HepG2 (cell line): ENCODE measurements at places on chromosomes 12 and 14. TPM values are rescaled to one million over a fixed set of nuclear protein-coding genes. Genes with fewer than 3 reads are reported as not detected.

The DYRK2 gene
- total RNA-seq, result 10.1 and 11.5 TPM in 2 replicates

The CERS5 gene
- total RNA-seq, result 15.3 and 22.3 TPM in 2 replicates

The TIMELESS gene
- total RNA-seq, result 20.3 and 25.6 TPM in 2 replicates

- H3K4me1 ChIP-seq, result no peaks in the 10 kb centered on the region
- no peak overlapping the region for H3K27ac ChIP-seq
- H3K36me3 ChIP-seq, result no peaks in the 10 kb centered on the region
- no peak for DNase-seq
Observed at GRCh38 chr14:98234208-98234607, 1037.8 kb downstream of the BCL11B start.

DNA sequence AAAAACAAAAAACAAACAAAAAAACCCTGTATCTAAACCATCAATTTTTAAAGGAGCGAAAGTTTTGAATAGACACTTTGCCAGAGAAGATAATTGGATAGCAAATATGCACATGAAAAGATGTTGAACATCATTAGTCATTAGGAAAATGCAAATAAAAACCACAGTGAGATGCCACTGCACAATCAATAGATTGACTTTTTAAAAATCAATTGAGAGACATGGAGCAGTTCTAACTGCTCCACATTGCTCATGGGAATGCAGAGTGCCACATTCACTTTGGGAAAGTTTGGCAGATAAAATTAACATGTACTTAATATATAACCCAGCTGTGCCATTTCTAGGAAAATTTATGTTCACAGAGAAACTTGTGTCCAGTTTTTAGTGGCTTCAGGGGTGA, 12.7 kb downstream of the EIF2S1 start:
- no peak overlapping the region for H3K4me3 ChIP-seq
- DNase-seq, result no peak
- H3K36me3 ChIP-seq, result peaks cover 15% of the 10 kb centered on the region

GRCh38 chr12:121980191-121980891, 41.3 kb upstream of the BCL7A start:
- DNase-seq, result no peak
- H3K27me3 ChIP-seq, result peaks cover 3% of the 10 kb centered on the region
- H3K36me3 ChIP-seq, result no peaks in the 10 kb centered on the region
- no peaks in the 10 kb centered on the region for H3K4me1 ChIP-seq
- no peak overlapping the region for H3K4me3 ChIP-seq

DNA sequence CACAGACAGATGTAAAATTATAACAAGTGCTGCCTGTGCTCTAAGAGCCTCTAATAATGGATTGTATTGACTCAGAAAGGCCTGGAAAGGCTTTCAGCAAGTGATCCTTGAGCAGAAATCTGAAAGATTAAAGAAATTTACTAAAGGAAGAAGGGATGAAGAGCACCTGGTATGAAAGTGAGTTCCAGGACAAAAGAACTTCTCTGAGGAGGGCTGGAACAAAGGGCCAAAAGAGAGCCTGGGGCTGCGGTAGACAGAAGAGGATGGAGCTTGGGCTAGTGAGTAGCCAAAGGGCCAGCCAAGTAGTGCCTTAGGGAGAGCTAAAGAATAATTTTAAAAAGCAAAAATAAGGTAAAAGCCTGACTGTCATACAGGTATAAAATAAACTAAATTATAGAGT, 44.0 kb downstream of the BCAT1 start:
- H3K4me1 ChIP-seq, result no peaks in the 10 kb centered on the region
- no peak overlapping the region for H3K27ac ChIP-seq
- no peaks in the 10 kb centered on the region for H3K36me3 ChIP-seq
- no peaks in the 10 kb centered on the region for H3K27me3 ChIP-seq
- H3K4me3 ChIP-seq, result no peak overlapping the region

GRCh38 chr14:25086821-25087396, 37.0 kb upstream of the STXBP6 start:
- H3K4me1 ChIP-seq, result no peaks in the 10 kb centered on the region
- no peak overlapping the region for H3K27ac ChIP-seq
- H3K4me3 ChIP-seq, result no peak overlapping the region
- DNase-seq, result no peak
- no peaks in the 10 kb centered on the region for H3K36me3 ChIP-seq
- H3K27me3 ChIP-seq, result no peaks in the 10 kb centered on the region

DNA sequence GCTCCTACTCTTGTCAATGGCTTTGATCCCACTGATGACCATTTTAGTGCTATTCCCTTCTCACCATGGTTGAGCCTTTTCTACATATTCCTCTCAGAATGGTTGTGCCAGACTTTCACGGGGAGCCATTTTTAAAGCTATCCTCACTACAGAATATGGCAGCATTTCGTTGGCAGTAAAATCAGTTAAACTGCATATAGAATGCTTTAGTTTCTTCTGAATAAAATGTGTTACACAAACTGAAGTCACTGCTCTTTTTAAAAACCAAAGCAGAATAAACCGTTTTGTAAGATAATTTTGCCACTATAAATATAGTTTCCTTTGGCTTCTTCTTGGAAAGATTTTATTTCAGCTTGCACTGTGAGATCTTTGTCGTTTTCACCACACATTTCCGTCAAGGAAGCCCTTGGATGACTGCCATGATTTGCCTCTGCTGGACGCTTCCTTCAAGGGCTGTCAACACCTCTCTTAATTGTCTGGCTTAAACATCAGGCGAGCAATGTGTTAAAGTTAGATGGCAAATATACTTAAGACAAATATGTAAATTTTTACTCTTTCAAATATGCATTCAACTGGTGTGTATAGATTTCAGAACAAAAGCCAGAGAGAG, 624.2 kb downstream of the DIO2 start:
- H3K27me3 ChIP-seq, result no peaks in the 10 kb centered on the region
- DNase-seq, result no peak
- H3K27ac ChIP-seq, result no peak overlapping the region

DNA sequence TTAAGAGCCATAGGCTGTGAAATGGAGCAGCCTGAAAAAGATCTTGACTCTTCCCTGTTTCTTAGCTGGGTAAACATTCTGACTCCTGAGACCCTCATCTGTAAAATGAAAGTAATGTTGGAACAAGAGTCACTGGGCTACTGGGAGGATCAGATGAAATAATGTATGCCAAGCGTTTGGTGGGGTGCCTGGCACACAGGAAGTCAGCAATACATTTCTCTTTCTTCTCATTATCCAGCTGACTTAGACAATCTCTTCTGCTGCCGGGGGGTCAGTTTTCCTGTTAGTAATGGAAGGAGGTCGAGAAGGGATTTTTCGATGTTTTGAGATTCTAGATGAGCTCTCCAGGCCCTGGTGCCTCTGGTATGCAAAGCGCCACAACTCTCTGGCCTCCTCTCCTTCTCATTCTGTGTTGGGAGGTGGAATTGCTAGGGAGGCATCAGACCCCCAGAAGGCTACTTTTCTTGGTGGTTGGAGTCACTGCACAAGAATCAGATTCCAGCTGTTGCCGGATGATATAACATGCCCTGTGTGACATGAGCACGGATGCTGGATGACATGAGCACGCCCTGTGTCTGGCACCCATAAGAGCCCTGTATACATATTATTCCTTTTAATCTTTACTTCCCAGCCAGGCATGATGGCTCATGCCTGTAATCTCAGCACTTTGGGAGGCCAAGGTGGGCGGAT, 4.3 kb downstream of the OASL start:
- no peaks in the 10 kb centered on the region; the same call in 1 of the 2 replicates for H3K27me3 ChIP-seq
- H3K4me1 ChIP-seq, result peaks cover 28% of the 10 kb centered on the region
- H3K4me3 ChIP-seq, result no peak overlapping the region
- no peak for DNase-seq
- no peaks in the 10 kb centered on the region for H3K36me3 ChIP-seq

DNA sequence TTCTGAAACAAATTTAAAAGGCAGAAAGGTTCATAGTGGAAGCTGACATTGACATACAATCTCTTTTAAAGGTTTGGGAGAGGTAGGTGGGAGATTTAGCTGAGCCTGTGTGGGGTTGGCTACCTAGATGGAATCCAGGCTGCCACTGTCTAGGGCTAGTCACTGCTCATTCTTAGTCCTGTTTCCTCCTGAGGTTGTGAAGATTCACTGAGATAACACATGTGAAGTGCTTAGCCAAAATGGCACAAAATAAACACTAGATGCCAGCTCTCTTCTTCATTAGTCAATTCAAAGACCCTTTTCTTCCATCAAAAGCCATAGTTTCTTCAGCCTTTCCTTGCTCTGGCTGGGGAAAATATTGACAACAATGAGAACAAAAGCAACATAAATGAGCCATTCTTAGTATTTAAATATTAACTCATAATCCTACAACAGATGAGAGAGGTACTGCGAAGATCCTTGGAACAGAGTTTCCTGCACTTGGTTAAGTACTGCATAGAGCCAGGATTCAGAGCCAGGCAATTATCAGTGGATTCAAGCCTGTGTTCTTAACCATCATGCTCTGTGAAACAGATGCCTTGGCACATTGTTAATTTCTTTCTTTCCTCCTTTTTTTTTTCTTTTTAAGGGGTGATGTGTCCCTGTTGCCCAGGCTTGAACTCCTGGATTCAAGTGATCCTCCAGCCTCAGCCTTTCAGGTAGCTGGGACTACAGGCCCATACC, 3.5 kb downstream of the MYF6 start:
- no peaks in the 10 kb centered on the region for H3K4me1 ChIP-seq
- no peak overlapping the region for H3K4me3 ChIP-seq
- no peak overlapping the region for H3K27ac ChIP-seq

- H3K4me1 ChIP-seq, result no peaks in the 10 kb centered on the region
- no peaks in the 10 kb centered on the region for H3K27me3 ChIP-seq
- no peak overlapping the region for H3K27ac ChIP-seq
- H3K4me3 ChIP-seq, result no peak overlapping the region
Observed at GRCh38 chr12:1956716-1957115, 38.3 kb upstream of the CACNA2D4 start.

- H3K36me3 ChIP-seq, result no peaks in the 10 kb centered on the region
- DNase-seq, result no peak
- H3K27me3 ChIP-seq, result no peaks in the 10 kb centered on the region; the same call in 2 of the 3 replicates
- no peak overlapping the region for H3K27ac ChIP-seq
- H3K4me3 ChIP-seq, result no peak overlapping the region
Observed at GRCh38 chr14:72904218-72904617, 10.3 kb upstream of the DPF3 start.

DNA sequence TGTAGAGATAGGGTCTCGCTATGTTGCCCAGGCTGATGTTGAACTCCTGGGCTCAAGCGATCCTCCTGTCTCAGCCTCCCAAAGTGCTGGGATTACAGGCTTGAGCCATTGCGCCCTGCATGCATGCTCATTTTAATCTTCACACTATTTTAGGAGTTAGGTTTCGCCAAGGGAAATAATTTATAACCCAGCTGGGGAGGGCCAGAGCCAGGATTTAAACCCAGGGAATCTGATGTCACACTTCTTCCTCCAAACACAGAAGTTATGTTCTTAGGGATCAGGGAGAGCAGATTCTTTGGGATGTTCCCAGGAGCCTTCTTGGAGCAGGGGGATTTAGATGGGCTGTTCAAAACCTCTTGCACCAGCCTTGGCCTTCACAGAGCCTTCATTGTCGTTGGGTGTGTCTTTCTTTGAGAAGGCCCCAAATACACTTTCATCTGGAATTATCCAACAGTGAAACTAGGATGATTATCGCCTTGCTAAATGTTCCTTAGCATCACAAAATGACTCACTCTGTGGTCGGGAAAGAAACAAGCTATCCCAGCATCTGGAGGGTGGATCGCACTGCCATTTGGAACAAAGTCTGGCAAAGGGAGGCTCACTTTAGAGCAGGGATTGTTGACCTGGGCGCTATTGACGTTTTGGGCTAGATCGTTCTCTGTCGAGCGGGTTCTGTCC, 8.2 kb upstream of the PPP1CC start:
- H3K27ac ChIP-seq, result no peak overlapping the region
- no peaks in the 10 kb centered on the region for H3K36me3 ChIP-seq
- DNase-seq, result no peak
- peaks cover 2% of the 10 kb centered on the region; the same call in 1 of the 2 replicates for H3K4me1 ChIP-seq
- H3K27me3 ChIP-seq, result peaks cover 6% of the 10 kb centered on the region; the same call in 1 of the 3 replicates

DNA sequence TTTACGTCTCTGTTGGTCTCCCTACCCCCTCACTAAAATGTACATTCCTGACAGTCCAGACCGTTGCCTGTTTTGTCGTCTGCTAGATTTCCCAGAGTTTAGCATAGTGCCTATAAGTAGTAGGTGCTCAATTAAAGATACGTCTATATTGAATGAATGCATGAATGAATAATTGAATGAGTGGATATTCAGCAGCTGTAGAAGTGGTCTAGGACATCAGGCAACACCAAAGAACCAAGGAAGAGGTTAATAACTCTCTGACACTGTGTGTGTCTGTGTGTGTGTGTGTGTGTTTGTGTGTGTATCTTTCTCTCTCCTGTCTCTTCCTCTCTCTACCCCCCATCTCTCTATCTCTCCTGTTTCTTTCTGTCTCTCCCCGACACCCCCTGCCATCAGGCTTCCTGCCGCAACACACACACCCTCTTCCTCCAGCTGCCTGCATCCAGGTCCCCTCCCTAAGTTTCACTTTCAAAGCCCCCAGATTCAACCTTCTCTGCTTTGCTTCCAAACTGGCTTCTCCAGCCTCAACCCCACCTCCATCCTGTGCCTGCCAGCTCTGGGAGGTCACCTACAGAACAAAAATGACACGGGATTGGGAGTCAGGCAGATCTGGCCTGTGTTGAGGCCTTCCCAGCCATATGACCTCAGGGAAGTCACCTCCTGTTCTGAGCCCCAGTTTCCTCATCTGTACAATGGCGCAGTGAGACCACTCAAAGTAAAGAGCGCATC, 119.9 kb upstream of the NCOR2 start:
- H3K4me3 ChIP-seq, result no peak overlapping the region
- H3K4me1 ChIP-seq, result peaks cover 30% of the 10 kb centered on the region
- peaks cover 45% of the 10 kb centered on the region for H3K27me3 ChIP-seq
- DNase-seq, result no peak
